Type B pancreatic cell (in vitro differentiated cells): ENCODE measurements at places on chromosomes 5 and 9. TPM values are rescaled to one million over a fixed set of nuclear protein-coding genes. Genes with fewer than 3 reads are reported as not detected.

The TMEM215 gene
- total RNA-seq, result 0.27 TPM in 1 of 2 replicates, not detected in the other

The HK3 gene
- total RNA-seq, result 0.77 TPM in 1 of 2 replicates, not detected in the other

The MELK gene
- total RNA-seq, result 19.8 and 35.8 TPM in 2 replicates

DNA sequence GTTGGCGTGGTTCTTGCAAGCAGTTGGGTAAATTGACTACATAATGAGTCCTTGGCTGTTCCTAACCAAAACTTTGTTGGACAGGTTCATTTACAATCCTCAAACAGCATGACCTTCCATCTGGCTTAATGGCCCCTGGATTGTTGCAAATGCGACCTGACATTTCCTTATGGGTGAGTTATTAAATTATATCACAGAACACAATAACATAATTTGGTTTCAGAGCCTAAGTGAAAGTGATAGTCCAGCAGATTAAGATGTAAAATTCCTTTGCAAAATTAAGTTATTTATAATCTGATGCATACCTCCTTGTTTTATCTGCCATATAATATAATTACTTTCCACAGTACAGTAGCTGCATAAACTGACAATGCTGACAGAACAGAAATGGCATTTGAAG, 224.4 kb downstream of the TUSC1 start:
- no peak for DNase-seq
- no peak overlapping the region for H3K27ac ChIP-seq
- H3K4me3 ChIP-seq, result no peak overlapping the region
- no peaks in the 10 kb centered on the region for H3K27me3 ChIP-seq
- no peaks in the 10 kb centered on the region for H3K4me1 ChIP-seq

DNA sequence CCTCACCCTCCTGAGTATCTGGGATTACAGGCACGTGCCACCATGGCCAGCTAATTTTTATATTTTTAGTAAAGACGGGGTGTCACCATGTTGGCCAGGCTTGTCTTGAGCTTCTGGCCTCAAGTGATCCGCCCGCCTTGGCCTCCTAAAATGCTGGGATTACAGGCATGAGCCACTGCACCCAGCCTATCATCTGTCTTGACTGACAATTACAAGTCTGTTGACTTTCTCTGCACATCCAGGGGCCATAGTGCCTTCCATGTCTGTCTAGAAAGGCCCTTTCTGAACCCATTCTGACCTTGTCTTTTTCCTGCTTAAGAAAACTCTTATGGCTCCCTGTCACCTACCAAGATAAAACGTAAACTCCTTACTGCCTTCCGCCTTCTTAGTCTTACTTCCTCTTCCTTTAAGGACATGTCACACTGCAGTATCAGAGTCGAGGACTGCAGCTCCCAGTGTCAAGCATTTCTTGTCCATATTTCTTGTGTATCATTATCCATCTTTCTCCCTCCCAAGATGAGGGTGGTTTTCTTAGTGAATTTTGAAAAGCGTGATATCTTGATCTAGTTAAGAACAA, 49.9 kb upstream of the SHB start:
- peaks cover 8% of the 10 kb centered on the region for H3K27me3 ChIP-seq
- no peak overlapping the region for H3K4me3 ChIP-seq
- DNase-seq, result peak; percentile 34

DNA sequence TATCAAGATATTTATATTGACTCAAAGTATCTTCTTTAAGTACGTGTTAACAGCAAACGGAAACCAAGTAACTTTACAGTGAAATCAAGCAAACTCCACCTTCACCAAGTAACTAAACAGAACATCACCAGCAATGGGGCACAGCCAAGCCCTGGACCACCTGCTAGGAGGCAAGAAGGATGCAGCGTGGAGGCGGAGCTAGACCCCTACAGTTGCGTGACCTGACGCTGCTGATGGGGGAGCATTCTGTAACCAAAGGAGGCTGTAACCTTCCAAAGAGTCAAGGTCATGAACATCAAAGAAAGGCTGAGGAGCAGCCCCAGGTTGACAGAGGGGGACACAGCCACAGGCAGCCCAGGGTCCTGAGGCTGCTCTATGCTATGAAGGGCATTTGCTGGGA, 6.1 kb downstream of the VAV2 start:
- DNase-seq, result no peak
- H3K27me3 ChIP-seq, result no peaks in the 10 kb centered on the region
- peaks cover 4% of the 10 kb centered on the region for H3K36me3 ChIP-seq
- H3K27ac ChIP-seq, result peak overlapping the region; percentile 16

- H3K27ac ChIP-seq, result no peak overlapping the region
- no peak for DNase-seq
- peaks cover 5% of the 10 kb centered on the region for H3K4me1 ChIP-seq
- H3K36me3 ChIP-seq, result no peaks in the 10 kb centered on the region
- no peaks in the 10 kb centered on the region for H3K27me3 ChIP-seq
Observed at GRCh38 chr5:105817914-105818313, 1852.8 kb downstream of the EFNA5 start.

DNA sequence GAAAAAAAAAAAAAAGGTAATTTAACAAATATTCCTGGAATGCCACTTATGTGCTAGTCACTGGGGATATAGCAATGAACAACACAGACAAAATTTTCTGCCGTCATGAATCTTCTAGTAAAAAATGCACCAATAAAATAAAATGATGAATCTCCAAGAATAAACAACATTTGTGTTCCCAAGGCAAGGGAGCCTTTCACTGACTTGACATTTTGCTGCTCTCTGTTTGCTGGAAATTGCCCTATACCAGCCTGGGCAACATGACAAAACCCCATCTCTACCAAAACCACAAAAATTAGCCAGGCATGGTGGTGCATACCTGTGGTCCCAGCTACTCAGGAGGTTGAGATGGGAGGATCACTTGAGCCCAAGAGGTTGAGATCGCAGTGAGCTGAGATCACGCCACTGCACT, 64.5 kb upstream of the ERBIN start:
- DNase-seq, result no peak
- peaks cover 5% of the 10 kb centered on the region for H3K4me1 ChIP-seq
- no peaks in the 10 kb centered on the region for H3K36me3 ChIP-seq
- peak overlapping the region; percentile 34 for H3K27ac ChIP-seq
- H3K4me3 ChIP-seq, result no peak overlapping the region

GRCh38 chr9:108783731-108784495, 71.9 kb downstream of the ACTL7B start:
- H3K4me1 ChIP-seq, result peaks cover 34% of the 10 kb centered on the region
- H3K36me3 ChIP-seq, result no peaks in the 10 kb centered on the region
- H3K4me3 ChIP-seq, result no peak overlapping the region

- peaks cover 38% of the 10 kb centered on the region for H3K4me1 ChIP-seq
- H3K36me3 ChIP-seq, result peaks cover 51% of the 10 kb centered on the region
- H3K27ac ChIP-seq, result no peak overlapping the region
- no peak overlapping the region for H3K4me3 ChIP-seq
- H3K27me3 ChIP-seq, result no peaks in the 10 kb centered on the region
- no peak for DNase-seq
Observed at GRCh38 chr5:111735583-111736270, 21.3 kb downstream of the NREP start.

DNA sequence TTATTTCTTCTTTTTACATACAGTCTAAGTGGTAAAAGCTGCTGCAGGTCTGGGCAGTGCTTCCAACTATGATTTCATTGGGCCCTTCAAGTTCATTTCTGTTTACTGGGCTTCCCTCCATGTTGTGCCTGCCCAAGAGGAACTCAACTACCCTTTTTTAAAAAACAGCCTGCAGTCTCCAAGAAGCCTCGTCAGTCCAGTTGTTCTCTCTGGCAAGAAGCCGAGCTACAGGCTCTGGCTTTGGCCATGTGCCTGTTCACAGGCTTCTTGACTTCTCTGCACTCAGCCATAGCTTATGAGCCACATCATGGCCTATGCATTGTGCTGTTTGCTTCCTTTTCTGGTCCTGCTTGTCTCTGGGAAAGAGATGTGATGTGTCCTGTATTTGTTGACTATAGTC, 119.7 kb upstream of the PJA2 start:
- H3K27me3 ChIP-seq, result no peaks in the 10 kb centered on the region
- H3K27ac ChIP-seq, result no peak overlapping the region
- H3K4me1 ChIP-seq, result peaks cover 6% of the 10 kb centered on the region
- DNase-seq, result no peak
- no peak overlapping the region for H3K4me3 ChIP-seq
- H3K36me3 ChIP-seq, result no peaks in the 10 kb centered on the region

- peaks cover 23% of the 10 kb centered on the region for H3K4me1 ChIP-seq
- peak; percentile 29 for DNase-seq
- H3K4me3 ChIP-seq, result no peak overlapping the region
Observed at GRCh38 chr5:142717582-142718215, 31.8 kb upstream of the FGF1 start.

DNA sequence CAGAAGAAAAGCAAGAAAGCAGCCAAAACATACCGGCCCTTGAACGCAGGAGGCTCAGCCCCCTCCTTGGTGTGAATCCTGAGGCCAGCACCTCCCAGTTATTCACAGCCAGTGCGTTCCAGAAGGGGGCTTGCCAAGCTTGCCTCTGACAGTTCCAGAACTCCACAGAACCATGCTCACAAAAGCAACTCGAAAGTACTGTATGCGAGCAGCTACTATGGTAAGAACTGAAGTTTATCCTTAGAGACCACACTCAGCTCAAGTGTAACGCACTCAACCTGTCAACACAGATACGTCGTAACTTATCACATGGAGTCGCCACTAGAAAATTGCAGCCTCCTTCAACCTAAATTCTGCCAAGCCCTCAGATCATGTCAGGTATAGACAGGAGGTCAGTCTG, 1.4 kb downstream of the UBAC1 start:
- peak overlapping the region; percentile 90 for H3K4me3 ChIP-seq
- no peak for DNase-seq
- H3K36me3 ChIP-seq, result peaks cover under 1% of the 10 kb centered on the region
- peaks cover 28% of the 10 kb centered on the region for H3K4me1 ChIP-seq
- peak overlapping the region; percentile 76 for H3K27ac ChIP-seq
- H3K27me3 ChIP-seq, result no peaks in the 10 kb centered on the region

DNA sequence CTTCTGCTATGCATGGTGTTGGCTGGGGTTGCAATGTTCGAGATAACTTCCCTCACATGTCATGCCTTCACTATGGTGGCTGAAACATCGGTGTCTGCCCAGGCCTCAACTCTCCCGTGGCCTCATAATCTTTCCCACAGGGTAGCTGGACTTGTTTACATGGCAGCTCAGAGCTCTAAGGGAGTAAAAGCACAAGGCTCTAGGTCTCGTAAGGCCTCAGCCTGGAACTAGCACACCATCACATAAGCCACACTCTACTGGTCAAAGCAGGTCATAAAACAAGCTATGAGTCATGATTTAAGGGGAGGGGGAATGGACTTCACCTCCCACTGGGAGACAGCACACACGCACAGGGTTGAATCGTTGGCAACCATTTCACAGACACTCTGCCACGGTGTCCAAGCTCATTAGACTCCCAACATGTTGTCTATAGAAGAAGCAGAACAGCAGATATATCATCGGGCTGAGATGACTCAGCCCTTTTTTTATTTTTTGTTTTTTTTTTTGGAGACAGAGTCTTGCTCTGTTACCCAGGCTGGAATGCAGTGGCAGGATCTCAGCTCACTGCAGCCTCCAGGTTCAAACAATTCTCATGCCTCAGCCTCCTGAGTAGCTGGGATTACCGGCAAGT, 66.8 kb upstream of the IL17B start:
- DNase-seq, result no peak
- peaks cover 46% of the 10 kb centered on the region for H3K4me1 ChIP-seq
- no peaks in the 10 kb centered on the region for H3K36me3 ChIP-seq
- H3K27ac ChIP-seq, result peak overlapping the region; percentile 73
- H3K4me3 ChIP-seq, result no peak overlapping the region

DNA sequence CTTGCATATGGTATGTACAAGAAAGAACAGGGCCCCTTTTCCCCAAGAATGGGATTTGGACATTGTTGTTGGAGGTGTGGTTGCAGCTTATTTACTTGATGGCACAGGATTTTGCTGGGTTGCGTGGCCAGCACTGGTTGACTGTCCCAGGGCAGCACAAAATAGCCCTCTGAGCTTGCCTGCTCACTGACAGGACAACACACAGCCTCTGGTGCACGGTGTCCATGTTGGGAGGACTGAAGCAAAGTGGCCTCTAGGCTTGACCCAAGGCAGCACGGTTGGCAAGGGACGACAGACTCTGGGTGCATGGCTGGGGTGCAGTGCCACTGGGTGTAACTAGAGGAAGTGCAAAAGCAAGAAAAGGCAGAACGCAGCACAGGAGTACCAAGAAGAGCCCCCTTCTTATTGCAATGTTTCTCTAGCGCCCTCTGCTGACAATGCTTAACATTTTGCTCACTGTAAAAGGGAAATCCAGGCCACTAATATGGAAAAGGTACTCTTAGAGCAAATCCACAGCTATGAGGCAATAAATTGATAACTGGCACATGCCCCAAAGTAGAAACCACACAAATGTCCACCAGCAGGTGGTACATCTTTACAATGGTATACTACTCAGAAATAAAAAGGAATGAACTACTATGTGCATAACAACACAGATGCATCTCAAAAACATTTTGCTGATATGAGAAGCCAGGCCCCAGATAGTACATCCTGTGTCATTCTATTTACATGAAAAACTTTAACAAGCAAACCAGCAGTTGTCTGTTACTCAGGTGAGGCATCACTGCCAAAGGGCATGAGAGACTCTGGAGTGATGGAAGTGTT, 47.4 kb upstream of the BARX1 start:
- no peaks in the 10 kb centered on the region for H3K36me3 ChIP-seq
- no peak overlapping the region for H3K4me3 ChIP-seq
- H3K4me1 ChIP-seq, result peaks cover 4% of the 10 kb centered on the region
- H3K27ac ChIP-seq, result no peak overlapping the region
- peaks cover 29% of the 10 kb centered on the region for H3K27me3 ChIP-seq

DNA sequence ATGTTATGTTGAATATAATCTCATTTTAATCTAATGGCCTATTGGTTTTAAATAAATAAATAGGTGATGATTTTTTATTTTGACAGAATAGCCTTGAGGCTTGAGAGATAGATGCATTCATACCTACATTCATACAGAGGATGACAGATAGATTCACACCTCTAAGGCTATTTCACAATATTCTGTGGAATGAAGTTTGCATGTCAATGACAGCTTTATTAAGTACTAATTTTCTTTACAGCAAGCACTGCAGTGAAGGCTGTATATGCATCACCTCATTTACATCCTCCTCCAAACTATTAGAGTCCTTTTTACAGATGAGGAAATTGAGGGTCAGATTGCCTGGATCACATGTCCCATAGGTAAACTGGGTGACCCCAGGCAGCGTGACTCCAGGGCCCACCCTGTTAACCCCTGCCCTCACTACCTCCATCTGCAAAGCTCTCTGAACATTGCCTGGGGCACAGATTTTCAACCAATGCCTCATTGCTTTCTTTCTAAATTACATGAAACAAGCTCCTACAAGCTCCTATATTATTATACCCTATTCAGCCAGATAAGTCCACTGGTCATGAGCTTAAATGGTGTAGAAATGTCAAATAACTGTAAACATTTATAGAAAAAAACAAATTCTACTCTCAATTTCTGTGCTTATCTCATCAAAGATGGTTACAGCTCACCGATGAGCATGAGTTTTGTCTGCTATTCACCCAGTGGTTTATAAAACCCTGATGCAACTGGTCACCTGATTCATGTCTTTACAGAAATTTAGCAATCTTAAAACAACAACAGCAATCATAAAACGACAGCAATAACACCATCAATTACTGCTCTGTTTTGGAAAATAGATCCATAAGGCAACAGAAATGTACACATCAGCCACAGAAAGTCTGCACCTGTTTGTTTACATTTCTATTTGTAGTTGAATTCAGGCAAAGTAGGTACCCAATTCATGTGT, 338.0 kb downstream of the NSG2 start:
- peak overlapping the region; percentile 84 for H3K27ac ChIP-seq
- H3K27me3 ChIP-seq, result peaks cover 14% of the 10 kb centered on the region
- no peaks in the 10 kb centered on the region for H3K36me3 ChIP-seq
